ENCODE measurements at places on chromosomes 6 and 20.

- DNase-seq: no peak
Observed at GRCh38 chr20:1951436-1952115, 42.3 kb downstream of the PDYN start.

DNA sequence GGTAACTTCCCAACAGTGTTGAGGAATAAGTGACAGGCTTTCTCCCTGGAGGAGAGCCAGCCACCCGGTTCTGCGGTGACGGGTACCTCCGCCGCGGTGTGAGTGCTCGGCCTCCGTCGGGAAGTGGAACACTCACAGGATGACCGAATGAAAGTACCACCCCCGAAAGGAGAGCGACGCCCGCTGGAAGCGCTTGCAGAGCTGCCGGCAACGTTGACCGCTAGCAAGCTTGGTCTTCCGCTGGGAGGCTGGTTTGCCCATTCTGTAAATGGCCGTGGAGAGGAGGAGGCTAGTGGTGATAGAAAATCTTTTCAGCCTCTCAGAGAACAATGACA lies 614 bp upstream of the TMEM242 start:
- peak; percentile 62 for DNase-seq

GRCh38 chr20:7879883-7880282 lies 60.4 kb downstream of the HAO1 start:
- DNase-seq: peak; percentile 28

- DNase-seq: no peak
Observed at GRCh38 chr6:8539453-8539852, 104.1 kb upstream of the SLC35B3 start.

DNA sequence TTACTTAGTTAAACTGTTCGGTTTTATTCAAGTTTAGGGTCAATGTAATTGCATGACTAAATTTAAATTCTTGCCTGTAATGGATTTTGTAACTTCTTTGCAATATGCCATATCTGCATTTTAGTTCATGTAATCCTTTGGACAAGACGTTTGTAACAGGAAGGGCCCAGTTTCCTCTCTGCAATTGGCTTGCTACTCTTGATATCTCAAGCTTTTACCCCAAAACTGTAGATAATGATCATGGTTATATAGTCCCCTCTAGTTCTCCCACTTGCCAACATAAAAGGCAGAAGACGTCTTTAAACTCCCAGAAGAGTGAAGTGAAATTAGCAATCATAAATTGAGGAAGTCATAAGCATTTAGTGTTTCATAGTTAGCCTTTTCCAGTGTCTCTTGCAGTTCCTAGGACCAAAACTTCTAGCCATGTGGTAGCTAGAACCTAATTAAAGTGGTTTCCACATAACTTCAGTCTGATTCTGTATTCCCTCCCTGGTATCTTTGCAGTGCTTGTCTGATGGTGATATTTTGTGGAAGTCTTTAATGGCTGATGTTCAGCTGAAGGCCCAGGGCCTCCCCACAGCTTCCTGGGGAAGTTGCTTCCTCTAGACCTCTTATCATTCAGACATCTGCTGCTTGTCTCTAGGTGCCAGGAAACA lies 117.8 kb upstream of the SUPT3H start:
- no peak for DNase-seq

- DNase-seq: peak; percentile 27
Observed at GRCh38 chr6:54595844-54596243, 250.7 kb upstream of the FAM83B start.

DNA sequence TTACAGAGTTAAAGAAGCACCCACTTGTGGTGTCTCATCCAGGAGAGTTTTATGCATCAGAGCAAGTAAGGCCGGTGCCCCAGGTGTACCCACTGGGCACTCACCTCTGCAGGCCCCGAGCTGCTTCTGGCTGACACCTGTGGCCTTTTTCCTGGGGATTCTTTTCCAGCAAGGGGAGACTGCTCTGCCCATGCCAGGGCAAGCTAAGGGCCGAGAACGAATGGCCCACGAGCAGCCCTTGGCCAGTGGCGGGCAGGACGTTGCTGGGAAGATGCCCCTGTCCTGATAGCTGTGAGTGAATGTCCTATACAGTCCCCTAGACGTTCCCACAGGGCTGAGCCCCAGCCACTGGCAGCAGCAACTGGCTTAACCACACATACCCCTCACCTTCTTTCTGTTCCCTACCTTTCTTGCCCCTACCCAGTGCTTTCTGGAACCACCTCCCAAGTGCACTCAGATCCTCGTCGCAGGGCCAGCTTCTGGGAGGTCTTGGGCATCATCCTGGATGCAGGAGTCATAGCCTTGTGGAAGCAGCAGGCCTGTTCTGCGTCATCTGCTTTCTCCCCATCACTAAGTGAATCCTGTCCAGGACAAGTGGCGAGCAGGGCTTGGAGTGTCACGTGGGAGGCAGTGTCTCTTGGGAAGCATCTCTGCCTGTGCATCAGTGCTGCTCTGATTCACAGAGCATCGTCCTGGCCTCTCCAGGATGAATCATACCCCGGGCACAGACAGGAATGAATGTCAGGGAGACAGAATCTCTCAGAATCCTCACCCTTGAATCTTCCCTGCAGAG lies 32.5 kb downstream of the SYNDIG1 start:
- peak; percentile 98 for DNase-seq

- DNase-seq: peak; percentile 55
Observed at GRCh38 chr6:100573166-100573565, 108.4 kb upstream of the SIM1 start.

DNA sequence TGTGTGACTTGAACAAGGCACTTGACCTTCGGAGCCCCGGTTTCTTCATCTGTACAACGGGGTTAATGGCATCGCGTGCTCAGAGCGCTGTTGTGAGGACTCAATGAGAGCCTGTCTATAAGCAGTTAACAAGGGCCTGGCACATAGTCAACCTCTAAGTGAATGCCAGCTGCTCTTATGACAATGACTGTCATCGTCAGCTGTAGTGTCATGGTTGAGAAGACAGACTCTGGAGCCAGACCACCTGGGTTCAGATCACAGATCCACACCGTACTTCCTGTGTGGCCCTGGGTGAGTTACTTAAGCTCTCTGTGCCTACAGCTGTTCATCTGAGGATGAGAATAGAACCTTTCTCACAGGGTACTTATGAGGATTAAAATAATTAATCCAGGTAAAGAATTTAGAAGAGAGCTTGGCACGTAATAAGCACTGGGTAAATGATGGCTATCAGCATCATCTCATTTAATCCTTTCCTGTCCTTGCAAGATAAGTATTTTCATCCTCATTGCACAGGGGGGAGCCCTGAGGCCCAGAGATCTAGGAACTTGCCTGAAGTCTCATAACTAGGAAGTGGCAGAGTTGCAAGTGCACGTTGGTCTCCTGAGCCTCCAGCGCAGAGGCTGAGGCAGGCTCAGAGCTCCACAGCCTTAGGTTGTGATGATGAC lies 105.3 kb downstream of the EYA2 start:
- DNase-seq: no peak

GRCh38 chr6:143457563-143458359 lies 7.2 kb downstream of the PEX3 start:
- DNase-seq: no peak

- no peak for DNase-seq
Observed at GRCh38 chr6:97978855-97979271, 695.8 kb upstream of the MMS22L start.

DNA sequence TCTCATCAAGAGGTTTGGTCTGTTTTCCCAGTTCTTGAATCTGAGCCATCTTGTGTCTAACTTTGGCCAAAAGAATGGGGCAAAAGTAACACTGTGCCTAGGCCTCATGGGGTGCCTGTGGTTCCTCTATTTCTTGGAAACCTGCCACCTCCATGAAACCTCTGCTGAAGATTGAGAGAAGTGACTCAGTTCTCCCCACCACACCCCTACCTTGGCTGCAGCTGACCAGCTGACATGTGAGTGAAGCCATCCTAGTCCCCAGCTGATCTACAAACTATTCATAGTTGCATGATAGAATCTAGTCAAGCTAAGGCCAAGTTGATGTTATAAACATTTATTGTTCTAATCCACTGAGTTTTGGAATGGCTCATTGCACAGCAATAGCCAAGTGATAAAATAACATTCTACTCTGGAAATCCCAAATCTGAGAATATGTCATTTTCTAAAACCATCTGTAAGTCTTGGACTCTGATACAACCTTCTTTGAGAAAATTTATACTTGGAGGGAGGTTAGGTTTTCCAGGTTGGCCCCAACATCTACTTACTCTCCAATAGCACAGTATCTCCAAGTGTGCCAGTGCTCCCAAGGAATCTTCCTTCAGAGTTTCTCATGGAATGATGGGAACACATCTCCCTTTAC lies 107.0 kb upstream of the SMLR1 start:
- DNase-seq: peak; percentile 2

DNA sequence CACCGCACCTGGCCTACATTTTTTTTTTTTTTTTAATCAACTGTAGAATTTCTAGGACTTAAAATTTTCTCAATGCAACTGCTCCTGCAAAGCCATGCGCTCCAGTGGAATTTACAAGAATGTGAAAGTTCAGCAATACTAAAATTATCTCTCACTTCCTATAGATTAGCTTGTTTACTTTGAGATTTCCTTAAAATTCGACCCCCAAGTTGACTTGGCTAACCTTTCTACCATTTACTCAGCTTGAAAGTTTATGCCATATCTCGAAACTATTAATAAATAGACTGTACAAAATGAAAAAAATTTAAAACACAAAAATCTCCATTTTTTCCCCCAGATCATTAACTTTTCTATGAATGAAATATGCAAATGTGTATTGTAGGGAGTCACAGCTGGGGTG lies 64.3 kb downstream of the ZBTB2 start:
- DNase-seq: no peak

DNA sequence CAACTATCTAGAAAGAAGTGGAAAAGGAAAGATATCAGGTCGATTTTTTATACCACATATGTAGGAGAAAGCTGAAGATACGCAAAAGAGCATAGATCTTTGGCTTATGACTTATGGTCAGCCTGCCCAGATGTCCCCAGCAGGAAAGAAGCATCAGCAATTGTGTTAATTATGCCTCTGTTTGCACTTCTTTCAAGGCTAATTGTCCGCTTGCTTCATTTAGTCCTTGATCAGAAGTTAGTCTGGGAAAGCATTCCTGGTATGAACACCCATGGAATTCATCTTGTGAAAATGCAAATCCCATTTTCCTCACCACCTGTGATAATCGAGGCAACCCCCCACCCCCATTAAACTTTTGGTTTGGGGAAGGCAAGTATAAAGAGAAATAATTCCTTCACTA lies 62.8 kb downstream of the ATP9A start:
- no peak for DNase-seq

DNA sequence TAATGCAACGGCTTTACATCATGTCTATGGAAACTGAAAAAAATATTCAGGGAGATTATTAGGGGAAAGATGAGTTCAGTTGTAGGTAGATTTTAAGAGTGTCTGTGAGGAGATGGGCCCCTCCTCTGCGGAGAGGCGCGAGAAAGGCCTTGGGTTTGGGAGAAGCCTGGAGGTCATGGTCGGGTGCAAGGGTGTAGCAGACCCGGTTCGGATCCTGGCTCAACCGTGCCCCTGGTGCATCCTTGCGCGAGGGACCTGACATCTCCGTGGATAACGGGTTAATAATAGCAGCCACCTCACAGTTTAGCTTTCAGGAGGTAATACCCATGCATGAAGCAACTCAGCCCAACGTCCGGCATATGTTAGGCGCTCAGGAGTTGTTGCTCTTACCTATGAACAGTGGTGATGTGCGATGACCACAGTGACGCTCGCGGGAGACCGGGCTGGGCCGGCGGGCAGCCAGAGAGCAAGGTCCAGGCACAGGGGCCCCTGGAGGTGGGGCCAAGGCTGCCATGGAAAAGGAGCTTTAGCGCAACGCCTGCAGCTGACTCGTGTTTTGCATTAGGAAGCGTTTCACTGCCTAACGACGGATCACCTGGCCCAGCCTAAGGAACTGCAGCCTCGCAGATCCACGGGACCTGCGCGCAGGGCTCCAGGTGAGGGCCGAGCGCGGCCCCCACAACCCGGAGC lies 146.4 kb upstream of the ARID1B start:
- DNase-seq: no peak

DNA sequence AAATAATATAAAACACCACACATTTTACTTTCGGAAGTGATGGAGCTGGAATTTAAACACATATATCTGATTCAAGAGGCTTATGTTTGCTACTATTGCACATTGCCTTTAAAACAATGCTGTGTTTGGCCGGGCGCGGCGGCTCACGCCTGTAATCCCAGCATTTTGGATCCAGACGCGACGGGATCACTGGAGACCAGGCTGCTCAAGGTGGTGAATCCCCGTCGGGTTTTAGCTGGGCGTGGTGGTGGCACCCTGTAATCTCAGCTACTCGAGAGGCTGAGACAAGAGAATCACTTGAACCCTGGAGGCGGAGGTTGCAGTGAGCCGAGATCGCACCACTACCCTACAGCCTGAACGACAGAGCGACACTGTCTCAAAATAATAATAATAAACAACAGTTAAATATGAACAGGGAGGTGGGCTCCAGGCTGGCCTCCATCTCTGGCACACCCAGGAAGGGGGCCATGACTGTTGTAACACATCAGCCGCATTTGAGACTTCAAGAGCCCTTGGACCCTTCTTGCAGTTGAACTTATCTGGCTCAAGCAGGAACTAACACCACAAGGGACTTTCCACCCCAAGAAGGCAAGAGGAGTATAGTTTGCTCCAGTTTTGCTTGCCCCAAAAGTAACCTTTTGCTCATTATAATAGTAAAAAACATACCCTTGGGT lies 127.1 kb upstream of the ZNF184 start:
- DNase-seq: no peak

DNA sequence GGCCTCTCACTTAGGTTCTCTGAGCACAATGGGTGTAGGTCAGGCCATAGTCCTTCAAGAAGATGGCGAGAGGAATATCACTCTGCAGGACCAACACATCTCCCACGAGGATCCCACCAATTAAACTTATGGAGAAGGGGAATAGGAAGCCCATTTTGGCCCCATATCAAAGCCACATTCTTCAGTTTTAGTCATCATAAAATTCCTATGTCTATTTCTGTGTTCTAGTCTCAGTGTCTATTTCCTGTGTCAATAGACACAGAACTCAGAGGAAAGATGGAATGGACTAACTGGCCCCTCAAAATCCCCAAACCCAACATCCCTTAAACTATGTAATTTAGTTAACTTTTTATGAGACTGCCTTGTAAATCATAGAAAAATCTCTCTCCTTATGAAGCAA lies 216.8 kb downstream of the HACE1 start:
- DNase-seq: no peak

GRCh38 chr20:32440069-32440757 lies 82.1 kb downstream of the ASXL1 start:
- no peak for DNase-seq

DNA sequence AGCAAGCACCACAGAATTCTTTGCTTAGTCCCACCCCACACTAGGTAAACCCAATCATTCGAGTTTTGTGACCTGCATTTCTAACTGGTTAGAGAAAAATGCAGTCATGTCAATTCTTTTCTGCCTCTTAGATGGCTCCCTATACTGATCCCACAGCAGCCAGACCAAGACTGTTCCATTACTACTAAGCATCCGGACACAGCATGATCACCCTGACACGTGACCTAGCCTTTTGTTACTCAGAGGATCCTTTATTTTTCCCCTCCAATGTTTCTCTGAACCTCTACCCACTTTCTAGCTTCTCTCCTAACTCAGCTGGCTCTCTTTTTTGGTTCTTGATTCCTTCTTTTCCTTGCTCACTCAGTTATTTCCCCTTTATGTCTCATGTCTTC lies 87.9 kb downstream of the PDE10A start:
- no peak for DNase-seq

All from stromal cell of bone marrow (primary cell).